ENCODE measurements at places on chromosomes 3 and 15.
A peak's percentile ranks its signal among the peaks of the same experiment; 100 is the strongest.

GRCh38 chr3:102299125-102299877, 135.5 kb upstream of the ZPLD1 start:
- DNase-seq = no peak

DNA sequence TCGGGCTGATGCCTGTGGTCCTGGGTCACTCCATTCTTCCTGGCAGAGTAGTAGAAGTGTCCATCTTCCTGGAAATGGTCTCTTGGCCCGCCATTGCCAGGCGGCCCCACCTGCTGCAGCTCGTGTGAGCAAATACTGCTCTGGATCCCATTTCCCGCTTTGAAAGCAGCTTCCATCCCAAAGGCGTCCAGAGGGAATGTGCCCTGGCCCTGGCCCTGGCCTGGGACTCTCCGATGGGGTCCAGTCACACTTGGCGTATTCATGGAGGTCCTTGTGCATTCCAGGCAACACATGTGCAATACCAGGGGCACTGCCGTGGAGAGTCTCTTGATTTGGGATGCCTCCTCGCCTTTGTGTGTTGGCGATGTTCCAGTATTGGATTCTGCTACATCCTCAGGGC, 111.1 kb downstream of the SNRPN start:
- DNase-seq = no peak

DNA sequence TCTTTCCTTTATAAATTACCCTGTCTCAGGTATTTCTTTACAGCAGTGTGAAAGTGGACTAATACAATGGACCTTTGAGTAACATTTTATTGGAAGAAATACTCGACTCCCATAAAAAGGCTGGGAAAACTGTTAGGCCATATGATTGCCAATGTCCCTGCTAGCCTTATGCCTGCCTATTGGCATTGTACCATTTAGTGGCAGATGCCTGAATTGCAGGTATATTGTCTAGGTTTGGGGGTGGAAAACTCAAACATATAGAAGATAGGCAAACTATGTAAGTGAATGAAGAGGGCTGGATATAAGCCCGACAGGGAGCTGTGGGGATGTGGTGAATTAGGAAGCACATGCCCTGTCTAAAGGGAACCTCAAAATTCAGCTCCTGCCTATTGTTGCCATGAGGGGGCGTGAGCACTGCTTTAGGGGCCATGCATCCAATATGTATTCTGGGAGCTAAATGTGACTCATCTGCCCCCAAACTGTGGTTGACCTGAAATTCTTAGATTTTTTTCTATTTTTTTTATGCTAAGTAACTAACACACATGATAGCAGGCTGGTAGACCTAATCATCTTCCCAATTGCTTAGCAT, 65.2 kb upstream of the TRA2B start:
- DNase-seq = peak; percentile 3

DNA sequence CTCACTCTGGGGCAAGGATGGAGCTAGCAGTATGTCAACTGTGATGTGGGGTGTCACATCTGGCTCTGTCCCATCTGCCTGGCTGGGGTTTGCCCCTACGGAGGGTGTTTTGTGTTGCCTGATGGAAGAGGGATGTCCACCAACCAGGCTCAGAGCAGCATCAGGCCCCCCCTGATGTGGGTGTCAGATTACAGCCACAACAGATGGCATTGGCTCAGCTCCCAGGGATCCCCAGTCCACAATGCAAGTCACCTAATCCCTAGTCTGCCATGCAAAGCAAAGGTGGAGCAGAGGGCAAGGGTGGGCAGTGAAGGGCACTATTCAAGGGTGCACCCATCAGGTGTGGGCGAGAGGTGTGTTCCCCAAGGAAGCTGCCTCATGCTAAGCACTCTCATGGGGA, 48.9 kb upstream of the AMOTL2 start:
- no peak for DNase-seq

DNA sequence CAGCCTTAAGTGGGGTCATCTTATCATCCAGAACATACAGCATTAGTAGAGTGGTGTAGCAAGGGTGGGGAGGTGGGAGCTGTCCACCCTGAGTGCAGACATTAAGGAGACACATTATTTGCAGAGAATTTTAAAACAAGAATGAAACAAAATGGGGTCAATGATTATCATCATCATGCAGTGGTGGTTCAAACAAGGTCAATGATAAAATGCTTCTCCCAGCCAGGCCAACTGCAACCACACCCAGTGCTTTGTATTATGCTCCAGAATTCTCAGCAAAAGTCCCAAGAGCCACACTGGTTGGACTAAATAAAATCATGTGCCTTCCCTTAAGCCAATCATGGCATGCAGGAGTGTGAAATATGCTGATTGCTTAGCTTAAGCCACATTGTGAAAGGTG, 96.7 kb upstream of the FHIT start:
- no peak for DNase-seq

DNA sequence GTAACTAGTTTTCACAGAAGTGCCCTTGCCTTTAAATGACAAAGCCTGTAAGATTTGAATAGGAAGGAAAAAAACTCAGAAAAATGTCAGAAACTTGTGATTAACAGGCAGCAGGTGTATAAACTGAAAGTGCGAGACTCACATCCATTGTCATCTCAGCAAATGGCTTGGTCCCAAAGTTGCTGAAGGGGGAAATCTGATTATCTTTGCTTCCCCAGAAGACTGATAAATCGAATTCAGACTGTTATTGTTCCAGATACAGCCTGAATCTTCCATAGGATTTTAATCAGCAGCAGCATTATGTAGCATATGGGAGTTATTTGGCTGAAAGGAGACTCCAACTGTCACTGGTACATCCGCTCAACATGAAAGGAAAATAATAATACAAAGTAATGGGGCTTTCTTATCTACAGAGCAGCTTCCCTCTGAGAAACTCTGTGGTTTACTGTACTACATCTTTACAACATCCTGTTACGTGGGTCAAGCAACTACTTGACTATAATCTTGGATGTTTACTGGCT, 550.4 kb upstream of the CCDC54 start:
- DNase-seq = no peak

- DNase-seq = no peak
Observed at GRCh38 chr3:49625071-49625470, 49.1 kb upstream of the APEH start.

GRCh38 chr3:11132861-11133260, 21.4 kb upstream of the HRH1 start:
- DNase-seq = no peak

DNA sequence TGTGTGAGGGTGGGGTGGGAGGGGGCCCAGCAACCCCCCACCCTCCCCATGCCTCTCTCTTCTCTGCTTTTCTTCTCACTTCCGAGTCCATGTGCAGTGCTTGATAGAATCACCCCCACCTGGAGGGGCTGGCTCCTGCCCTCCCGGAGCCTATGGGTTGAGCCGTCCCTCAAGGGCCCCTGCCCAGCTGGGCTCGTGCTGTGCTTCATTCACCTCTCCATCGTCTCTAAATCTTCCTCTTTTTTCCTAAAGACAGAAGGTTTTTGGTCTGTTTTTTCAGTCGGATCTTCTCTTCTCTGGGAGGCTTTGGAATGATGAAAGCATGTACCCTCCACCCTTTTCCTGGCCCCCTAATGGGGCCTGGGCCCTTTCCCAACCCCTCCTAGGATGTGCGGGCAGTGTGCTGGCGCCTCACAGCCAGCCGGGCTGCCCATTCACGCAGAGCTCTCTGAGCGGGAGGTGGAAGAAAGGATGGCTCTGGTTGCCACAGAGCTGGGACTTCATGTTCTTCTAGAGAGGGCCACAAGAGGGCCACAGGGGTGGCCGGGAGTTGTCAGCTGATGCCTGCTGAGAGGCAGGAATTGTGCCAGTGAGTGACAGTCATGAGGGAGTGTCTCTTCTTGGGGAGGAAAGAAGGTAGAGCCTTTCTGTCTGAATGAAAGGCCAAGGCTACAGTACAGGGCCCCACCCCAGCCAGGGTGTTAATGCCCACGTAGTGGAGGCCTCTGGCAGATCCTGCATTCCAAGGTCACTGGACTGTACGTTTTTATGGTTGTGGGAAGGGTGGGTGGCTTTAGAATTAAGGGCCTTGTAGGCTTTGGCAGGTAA, 8.1 kb downstream of the FAM131A start:
- DNase-seq = no peak

DNA sequence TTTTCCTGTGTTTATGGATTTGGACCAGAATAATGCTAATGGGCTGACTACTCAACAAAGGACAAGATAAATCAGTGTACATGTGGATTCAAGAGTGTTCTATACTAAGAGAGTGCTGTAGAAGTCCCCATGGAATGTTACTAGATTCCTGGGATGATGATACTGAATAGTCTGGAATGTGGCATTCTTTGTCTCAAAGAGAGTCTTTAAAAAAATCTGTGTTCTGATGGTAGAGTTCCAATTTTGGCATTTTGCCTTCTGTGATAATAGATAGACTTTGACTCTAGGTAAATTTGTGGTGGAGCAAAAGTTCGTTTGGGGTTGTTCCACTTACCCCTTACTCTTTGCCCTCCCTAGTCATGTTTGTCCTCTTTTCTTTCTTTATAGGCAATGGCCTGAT, 43.7 kb downstream of the NMD3 start:
- no peak for DNase-seq

GRCh38 chr15:74683758-74684157, 12.1 kb downstream of the EDC3 start:
- DNase-seq = no peak

- no peak for DNase-seq
Observed at GRCh38 chr3:78015856-78016255, 976.0 kb downstream of the ROBO2 start.

DNA sequence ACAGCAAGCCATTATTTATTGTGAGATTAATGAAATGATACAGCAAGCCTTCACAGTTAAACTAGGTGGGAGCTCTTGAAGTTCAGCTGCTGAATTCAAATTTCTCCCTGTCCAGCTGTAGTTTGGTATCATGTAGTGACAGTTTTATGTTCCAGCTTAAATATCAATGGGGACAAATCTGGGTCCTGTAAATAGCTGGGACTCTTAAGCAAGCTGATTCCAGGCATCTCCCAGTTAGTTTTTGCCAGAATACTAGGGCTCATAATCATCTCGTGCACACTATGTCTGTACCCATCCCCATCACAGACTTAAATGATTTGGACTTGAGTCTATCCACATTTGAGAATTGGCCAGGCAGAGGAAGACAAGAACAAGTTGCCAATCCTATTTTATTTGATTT, 27.9 kb upstream of the NIT2 start:
- DNase-seq = no peak

- no peak for DNase-seq
Observed at GRCh38 chr3:151552589-151552988, 91.7 kb upstream of the IGSF10 start.

GRCh38 chr3:183809270-183809669, 16.1 kb downstream of the MAP6D1 start:
- DNase-seq = no peak

DNA sequence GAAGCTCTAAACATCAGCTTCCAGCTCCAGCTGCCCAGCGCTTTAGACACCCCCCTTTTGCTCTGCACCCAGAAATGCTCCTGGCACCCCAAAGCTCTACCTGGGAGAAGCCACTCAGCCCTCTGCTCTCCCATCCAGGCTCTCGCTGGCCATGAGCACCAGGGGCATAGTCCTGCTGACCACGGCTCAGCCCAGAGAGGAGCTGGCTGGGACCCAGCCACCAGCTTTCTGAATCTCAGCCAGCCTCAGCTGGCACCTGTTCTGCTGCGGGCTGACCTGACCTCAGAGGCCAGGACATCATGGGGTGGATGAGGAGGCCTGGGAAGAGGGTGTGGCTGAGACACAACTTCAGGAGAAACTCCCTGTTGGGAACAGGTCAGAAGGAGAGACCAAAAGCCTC, 8.6 kb downstream of the NTRK3 start:
- no peak for DNase-seq

DNA sequence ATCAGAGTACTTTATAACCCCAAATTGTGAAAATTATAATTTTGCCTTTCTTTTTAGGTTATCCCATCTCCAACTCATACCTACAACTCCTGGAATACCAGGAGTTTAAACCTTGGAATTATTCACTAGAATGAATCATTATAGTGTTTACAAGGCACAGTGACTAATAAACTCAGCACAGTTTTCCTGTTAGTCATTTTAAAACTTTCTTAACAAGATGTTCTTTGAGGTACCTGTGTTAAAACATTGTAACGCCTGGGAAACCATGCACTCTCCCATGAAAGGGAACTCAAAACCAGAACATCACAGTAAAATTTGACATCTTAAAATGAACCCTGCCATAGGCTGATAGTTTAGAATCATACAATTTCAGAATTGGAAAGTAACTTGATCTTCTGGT, 132.4 kb upstream of the OSTN start:
- DNase-seq = no peak

DNA sequence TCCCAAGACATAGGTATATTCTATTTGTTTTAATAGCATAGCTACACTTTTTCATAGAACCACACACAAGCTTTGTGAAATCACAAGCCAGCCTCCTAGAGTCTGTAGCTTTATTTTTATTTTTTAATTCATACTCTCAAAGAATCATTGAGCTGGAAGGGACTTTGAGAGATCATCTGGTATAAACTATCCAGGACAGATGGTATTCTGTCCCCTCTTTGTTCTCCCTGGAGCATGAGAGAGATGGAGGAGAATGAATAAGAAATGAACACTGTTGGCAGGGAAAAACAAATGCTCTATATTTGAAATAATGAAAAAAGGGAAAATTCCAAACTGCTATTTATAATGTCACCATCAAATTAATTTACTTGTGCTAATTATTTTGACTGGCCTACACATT, 338.7 kb upstream of the IL12A start:
- no peak for DNase-seq

- DNase-seq = peak; percentile 22
Observed at GRCh38 chr3:131361464-131362421, 19.8 kb upstream of the NUDT16 start.

- DNase-seq = no peak
Observed at GRCh38 chr3:157257101-157257500, 97.2 kb upstream of the CCNL1 start.

- no peak for DNase-seq
Observed at GRCh38 chr3:189229196-189229828, 57.5 kb downstream of the TPRG1 start.

GRCh38 chr3:162292409-162292808, 795.8 kb downstream of the OTOL1 start:
- DNase-seq = no peak

DNA sequence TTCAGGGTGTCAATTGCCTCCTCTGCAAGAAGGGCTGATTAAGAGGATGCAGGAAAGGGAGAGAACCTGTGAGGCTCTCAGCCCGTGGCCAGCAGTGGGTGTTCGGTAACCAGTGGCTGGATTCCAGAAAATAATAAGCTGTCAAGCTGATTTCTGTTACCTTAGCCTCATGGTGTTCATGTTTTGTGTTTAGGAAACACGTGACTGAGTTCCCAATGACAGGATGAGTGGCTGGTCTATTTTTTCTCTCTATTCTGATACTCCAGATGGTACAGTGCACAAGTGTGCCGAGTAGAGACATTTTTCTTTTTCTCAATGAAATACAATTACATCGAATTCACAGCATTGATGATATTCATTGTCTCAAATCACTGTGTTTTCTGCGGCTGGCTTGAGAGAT, 43.6 kb downstream of the EDEM1 start:
- DNase-seq = no peak
